ENCODE measurements at places on chromosomes 3 and 15.
A peak's percentile ranks its signal among the peaks of the same experiment; 100 is the strongest.

DNA sequence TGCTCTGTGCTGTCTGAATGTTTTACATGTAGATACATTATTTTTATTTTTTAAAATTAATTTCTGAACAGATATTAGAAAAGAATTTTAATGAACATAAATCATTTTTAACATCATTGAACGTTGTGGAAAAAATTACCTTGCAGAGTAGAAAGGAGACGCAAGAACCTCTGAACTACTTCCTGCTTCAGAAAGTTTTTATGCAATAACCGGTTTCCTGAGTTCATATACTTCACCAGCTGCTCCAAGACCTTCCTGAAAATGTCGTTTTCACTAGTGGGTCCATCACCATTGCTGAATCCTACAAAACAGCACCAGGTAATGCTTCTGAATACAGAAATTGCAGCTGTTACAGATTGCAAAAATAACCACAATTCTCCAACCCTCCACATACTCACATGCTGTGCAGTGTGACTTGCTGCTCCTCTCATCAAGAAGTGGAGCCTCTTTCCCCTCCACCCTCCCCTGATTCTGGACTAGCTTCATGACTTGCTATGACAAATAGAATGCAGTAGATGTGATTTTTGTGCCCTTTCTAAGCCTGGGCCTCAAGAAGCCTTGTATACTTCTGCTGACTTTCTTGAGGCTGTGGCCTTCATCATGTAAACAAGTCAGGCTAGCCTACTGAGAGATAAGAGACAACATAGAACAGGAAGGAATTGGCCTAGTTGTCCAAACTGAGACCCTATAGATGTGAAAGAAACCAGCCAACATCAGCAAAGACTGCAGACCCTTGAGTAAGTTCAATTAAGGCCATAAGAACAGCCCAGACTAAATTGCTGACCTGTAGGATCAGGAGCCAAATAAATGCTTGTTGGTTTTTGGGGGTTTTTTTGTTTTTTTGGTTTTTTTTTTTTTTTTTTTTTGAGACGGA lies 80.4 kb downstream of the TRANK1 start:
- peak; percentile 10 for DNase-seq

DNA sequence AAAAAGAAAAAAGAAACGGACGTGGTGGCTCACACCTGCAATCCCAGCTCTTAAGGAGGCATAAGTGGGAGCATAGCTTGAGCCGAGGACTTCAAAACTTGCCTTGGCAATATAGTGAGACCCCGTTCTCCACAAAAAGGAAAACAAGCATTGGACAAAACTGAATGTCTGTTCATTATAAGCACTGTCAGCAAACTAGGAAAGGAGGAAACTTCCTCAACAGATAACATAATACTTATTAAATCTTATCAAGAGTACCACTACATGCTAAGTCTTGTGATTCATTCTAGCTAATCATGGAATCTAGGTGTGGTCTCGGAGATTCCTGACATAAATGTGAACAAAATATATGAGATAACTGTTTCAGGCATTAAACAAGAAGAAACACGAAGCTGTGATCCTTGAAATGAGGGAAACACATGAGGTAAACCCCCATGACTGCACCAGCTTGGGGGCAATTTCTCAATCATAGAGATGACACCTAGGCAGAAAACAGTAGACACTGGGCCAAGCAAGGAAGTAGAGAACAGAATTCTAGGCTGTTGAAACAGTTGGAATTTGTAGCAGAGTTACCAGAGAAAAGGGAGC lies 33.3 kb downstream of the TRPM7 start:
- DNase-seq, result no peak

- DNase-seq, result peak; percentile 80
Measured at GRCh38 chr3:111577798-111578685, 17.1 kb downstream of the ZBED2 start.

DNA sequence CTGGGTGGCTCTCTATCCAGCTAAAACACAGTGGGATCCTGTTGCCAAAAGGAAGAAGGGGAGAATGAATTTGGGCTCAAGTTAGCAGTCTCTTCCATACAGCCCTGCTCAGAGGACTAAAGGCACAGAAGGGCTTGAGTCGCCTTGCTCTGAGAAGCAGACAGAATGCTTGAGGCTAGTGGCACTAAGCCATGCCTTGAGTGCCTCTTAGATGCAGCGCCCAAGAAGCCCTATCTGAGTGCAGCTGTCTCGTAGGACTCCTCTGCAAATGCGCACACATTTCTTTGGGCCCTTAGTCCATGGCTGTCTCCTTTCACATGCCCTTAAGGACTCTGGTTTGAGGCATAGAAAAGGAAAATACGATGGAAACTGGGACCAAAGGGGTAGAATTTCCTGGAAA lies 211.3 kb upstream of the CHRM5 start:
- no peak for DNase-seq

GRCh38 chr3:189625572-189625971 lies 5.6 kb upstream of the TP63 start:
- DNase-seq, result peak; percentile 8

DNA sequence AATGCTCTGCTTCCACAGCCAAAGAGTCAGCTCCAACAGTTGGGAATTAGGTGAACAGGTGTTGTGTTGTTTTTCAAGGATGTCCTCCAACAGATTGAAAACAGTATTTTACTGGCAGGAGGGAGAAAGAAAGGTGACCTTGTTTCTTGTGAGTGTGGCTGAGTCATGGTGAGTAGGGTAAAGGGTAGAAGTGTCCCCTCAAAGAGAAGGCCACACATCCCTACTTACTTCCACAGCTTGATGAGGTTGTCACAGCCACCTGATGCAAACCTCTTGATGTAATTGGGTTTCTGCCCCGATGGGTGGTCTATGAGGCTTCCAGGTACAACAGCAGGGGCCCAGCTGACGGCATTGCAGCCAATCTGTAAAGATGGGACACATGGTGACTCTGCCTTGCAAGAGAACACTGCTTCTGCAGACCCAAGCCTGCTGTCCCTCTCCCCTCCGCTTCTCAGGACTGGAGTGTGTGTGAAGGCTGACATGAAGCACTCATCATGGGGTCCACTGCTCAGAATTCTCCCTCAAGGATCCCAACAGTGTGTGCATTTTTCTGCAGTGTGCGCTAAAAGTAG lies 12.7 kb upstream of the GHRL start:
- DNase-seq, result no peak

Measured in LHCN-M2 (cell line).